ENCODE measurements at places on chromosomes 4 and X.

DNA sequence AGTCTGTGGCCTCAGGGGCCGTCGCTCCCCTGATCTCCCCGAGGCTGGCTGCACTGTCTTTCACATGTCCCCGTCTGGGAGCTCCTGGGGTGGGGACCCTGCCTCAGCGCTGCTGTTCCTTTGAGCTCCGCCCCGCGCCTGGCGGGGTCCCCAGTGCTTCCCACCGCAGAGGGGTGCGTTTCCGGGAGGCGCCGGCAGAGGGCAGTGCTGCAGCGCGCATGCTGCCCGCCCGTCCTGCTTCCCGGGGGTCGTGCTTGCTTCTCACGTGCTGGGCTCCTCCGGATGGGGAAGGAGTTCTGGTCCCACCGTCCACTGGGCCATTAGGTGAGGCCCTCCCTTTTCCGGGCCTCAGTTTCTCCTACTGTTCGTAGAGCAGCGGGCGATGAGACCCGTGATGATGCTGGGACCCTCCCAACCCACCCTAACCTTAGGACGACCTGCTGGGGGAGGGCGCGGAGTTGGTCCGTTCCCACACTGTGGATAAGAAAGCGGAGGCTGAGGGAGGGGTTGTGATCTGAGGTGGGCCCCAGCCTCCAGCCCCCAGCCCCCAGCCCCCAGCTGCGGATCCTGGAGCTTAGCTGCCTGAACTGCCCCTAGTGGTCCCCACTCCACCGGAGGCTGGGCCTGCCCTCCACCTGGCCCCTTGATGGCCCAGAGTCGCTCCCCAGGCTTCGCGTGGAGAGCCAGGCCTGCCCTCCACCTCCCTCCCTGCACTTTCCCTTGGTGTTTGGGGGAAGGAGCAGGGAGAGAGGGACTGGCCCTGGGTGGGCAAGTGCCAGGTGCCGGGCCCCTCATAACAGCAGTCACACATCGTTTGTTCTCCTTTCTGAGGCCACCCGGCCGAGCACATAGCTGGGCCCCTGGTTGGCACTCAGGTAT lies 15.3 kb downstream of the CPZ start:
- no peak for DNase-seq

- peak; percentile 47 for DNase-seq
Observed at GRCh38 chr4:55503169-55503568, 43.5 kb downstream of the CLOCK start.

DNA sequence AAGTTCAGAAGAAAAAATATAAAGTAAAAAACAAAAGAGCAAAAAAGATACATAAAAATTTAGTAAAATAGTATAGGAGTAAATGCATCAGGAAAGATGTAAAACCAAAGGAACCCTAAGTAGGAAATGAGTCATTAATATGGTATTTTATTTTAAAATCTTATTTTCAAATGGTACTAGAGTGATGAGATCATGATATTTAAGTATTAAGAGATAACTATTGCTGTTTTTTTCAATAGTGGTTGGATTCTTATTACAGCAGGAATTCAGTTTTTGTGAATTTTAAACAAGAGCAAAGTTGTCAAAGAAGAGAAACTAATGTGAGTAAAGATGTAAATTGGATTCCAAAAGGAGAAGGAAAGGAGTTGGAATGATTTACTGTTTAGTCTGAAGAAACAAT lies 20.0 kb downstream of the EMCN start:
- DNase-seq, result no peak

- DNase-seq, result no peak
Observed at GRCh38 chrX:26871967-26872366, 591.2 kb downstream of the PPP4R3C start.

DNA sequence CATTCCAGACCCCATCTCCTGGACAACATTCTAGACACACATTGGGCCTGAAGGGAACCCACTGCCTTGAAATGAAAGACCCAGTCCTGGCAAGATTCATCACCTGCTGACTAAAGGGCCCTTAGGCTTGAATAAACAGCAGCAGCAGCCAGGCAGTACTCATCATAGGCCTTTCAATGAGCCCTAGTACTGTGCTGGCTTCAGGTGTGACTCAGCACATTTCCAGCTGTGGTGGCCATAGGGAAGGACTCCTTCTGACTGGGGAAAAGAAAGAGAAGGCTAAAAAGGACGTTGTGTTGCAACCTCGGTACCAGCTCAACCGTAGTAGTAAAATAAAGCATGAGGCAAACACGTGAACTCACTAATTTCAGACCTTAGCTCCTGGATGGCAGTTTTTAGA lies 344.0 kb downstream of the ACTRT1 start:
- DNase-seq, result no peak

DNA sequence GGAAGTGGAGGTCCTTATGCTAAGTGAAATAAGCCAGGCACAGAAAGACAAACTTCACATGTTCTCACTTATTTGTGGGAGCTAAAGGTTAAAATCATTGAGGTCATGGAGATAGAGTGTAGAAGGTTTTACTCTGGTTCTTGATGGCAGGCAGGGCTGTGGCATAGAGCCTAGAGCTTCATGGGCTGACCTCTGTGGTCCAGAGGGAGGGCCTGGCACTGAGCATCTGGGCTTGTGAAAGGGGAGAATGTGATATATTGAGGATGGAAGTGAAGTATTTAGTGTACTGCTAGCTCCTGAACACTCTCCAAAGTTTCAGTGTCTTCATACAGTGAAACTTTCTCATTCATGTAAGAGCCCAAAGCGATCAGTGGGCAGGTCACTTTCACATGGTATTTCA lies 71.3 kb upstream of the ANXA3 start:
- no peak for DNase-seq

DNA sequence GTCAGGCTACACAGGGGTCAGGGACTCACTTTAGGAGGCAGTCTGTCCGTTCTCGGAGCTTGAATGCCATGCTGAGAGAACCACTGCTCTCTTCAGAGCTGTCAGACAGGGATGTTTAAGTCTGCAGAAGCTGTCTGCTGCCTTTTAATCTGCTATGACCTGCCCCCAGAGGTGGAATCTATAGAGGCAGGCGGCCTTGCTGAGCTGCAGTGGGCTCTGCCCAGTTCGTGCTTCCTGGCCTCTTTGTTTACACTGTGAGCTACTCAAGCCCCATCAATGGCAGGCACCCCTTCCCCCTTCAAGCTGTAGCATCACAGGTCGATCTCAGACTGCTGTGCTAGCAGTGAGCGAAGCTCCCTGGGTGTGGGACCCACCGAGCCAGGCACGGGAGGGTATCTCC lies 31.5 kb upstream of the UNC5C start:
- DNase-seq, result no peak

- no peak for DNase-seq
Observed at GRCh38 chr4:77578145-77578544, 27.5 kb upstream of the CXCL13 start.

DNA sequence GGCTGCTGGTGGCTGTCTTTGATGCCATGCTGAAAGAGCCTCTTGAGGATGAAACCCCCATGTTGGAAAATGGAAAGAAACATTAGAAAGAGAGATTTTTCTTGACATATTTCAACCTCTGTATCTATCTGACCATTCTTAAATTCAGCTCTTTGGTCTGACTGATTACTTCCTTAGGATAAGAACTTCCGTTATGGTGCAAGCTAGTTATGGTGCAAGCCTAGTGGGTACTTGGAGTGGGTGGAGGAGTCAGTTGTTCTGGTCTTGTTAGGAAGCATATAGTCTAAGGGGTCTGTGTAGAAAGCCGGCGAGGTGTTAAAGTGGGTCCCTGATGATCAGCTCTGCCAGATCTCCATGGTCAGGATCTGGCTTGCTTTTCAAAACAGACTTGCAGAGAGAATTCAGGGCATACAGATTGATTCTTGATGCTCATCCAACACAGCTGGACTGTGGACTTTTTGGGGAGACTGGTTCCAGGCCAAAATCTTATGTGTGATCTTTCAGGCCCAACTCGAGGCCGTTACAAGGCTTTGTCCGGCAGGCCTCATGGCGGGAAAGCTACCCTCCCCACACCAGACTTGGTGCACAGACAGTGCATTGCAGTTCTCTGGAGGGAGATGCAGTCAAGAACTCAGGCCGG lies 82.8 kb upstream of the BOD1L1 start:
- DNase-seq, result no peak

DNA sequence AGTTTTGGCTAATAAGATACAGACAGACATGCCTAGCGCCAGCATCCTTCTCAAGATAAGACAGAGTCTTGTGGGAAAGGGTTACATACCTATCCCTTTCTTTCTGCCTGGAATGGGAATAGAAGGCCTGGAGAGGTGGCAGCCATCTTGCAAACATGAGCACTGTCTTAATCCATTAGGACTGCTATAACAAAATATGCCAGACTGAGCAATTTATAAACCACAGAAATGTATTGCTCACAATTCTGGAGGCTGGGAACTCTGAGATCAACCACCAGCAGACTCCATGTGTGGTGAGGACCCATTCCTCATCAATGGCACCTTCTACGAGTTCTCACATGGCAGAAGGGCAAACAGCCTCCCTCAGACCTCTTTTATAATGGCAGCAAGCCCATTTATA lies 26.5 kb upstream of the NEIL3 start:
- DNase-seq, result peak; percentile 50

GRCh38 chr4:95513022-95513421 lies 35.8 kb downstream of the UNC5C start:
- DNase-seq, result no peak

- DNase-seq, result no peak
Observed at GRCh38 chrX:13471269-13471668, 98.1 kb upstream of the EGFL6 start.

- DNase-seq, result no peak
Observed at GRCh38 chr4:142408003-142408441, 438.1 kb downstream of the INPP4B start.

GRCh38 chr4:56048702-56049431 lies 100.1 kb downstream of the CEP135 start:
- no peak for DNase-seq

GRCh38 chr4:15327311-15328298 lies 100.2 kb upstream of the C1QTNF7 start:
- no peak for DNase-seq

GRCh38 chr4:129808242-129808641 lies 712.3 kb downstream of the C4orf33 start:
- no peak for DNase-seq

GRCh38 chr4:92634882-92635281 lies 331.1 kb downstream of the GRID2 start:
- DNase-seq, result no peak

DNA sequence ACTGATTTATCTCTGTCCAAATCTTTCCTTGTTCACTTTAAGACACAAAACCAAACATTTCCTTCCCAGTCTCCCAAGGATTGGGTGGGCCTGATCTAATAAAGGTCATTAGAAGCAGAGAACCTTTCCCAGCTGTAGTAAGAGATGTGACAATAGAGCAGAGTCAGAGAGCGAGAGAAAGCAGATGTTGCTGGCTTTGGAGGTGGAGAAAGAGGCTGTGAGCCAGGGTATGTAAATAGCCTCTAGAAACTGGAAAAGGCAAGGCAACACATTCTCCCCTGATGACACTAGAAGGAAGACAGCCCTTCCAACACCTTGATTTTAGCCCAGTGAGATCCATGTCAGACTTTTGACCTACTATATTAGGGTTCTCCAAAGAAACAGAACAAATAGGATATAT lies 337.5 kb upstream of the CASK start:
- no peak for DNase-seq

GRCh38 chrX:118353081-118353850 lies 7.4 kb downstream of the WDR44 start:
- no peak for DNase-seq

- DNase-seq, result no peak
Observed at GRCh38 chrX:109843963-109844751, 111.1 kb upstream of the ACSL4 start.

DNA sequence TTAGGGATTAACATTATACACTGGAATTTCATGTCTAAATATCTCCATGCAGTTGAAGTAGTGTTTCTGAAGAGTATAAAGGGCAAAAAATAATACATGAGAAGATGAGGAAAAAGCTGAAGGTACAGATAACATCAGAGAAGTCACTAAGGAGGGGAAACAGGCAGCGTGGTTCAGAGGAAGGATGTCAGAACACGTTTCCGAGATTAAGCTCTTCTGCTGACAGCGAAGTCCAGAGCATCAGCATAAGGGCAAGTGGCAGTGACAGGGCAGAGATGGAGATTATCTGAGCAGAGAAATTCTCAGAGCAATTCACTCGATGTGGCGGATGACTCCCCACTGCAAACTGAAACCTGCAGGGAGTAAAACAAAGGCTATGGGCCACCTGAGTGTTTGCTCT lies 443.2 kb upstream of the FRG1 start:
- DNase-seq, result no peak

- DNase-seq, result no peak
Observed at GRCh38 chr4:137587796-137588195, 55.5 kb upstream of the PCDH18 start.

DNA sequence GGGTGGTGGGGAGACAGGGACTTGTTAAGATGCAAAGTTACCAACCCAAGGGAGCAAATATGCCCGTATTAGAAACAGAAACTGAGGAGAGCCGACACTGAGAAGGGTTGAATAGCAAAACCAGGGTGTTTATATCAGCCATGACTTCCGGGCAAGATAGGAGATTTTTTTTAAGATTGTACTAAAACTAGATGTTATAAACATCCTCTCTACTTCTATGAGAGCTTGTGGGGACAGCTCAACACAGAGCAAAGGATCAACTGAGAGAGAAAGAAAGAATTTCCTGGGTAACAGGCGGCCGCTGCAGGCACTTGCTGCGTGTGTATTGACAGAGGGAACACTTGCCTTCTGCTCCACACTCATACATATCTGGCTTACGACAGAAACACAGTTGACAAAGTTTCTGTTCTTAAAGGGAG lies 49.1 kb upstream of the FBXW7 start:
- DNase-seq, result no peak

DNA sequence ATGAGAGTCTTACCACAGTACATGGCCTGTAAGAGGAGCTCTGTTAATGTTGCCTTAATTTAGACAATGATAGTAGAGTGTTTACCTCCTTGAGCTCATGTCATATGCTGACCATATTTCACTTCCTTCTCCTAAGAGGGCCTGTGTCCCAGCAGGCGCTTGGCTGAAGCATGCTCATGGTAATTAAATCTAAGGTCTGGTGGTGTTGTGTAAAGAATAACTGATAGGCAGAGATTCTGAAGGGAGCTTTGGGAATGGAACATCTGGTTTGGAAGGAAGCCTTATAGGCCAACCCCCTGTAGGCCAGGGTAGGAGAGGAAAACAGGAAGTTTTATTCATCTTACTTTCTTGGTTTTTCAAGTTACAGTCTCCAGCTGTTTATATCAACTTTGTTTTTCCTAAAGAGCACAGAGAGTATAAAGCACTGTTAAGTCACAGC lies 300.2 kb downstream of the USP46 start:
- DNase-seq, result no peak

DNA sequence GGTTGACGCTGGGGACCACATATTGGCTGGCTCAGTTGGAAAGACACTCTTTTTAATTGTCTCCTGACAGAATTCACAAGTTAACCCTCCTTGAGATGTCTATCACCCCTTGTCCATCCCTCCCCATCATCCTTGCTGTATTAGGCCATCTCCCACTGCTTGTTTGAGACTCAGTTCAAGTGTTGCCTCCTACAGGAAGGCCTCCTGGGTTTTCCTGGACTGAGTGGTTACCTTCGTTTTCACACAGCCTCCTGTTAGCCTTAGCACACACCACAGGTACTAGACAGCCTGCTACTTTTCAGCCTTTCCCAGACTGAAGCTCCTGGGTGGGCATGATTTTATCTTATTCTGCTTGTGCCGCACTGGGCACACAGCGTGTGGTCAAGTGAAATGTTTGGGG lies 145.3 kb upstream of the STX18 start:
- no peak for DNase-seq

GRCh38 chr4:183303301-183303700 lies 16.8 kb downstream of the CLDN22 start:
- DNase-seq, result no peak

GRCh38 chrX:56564164-56564885 lies 898 bp downstream of the UBQLN2 start:
- DNase-seq, result no peak

GRCh38 chr4:56653461-56654237 lies 27.4 kb downstream of the HOPX start:
- no peak for DNase-seq

- no peak for DNase-seq
Observed at GRCh38 chr4:67141586-67141985, 403.7 kb downstream of the CENPC start.

All from non-pigmented ciliary epithelial cell (primary cell).